ENCODE measurements at places on chromosomes 2 and 18.
A peak's percentile ranks its signal among the peaks of the same experiment; 100 is the strongest.

GRCh38 chr2:130388221-130388907, 32.5 kb downstream of the PTPN18 start:
- DNase-seq: no peak

DNA sequence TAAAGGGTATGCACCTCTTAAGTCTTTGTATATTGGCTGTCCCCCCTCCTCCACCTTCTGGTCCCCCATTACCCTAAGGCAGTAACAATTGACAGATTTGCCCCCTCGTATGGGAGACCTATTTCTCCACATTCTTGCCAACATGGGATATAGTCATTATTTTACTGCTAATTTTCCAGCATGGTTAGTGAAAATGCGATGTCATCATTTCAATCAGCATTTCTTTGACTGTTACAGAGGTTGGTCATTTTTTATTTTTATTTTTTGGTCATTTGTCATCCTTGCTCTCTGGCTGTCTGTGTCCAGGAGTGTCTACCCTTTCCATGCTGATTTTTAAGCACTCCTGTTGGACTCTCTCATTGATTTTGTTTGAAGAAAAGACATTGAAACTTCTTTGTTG, 45.4 kb upstream of the SPP2 start:
- no peak for DNase-seq

DNA sequence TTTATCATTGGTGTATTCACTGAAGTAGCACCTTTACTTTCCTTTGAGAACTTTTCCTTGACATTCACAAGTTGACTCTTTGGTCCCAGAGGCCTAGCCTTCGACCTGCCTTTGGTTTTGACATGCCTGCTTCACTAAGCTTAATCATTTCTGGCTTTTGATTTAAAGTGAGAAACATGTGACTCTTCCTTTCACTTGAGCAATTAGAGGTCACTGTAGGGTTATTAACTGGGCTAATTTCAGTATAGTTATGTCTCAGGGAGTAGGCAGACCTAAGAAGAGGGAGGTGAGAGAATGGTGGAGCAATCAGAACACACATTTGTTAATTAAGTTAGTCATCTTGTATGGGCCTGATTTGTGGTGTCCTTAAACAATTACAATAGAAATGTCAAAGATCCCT, 1040.7 kb upstream of the SLC39A10 start:
- DNase-seq: no peak

GRCh38 chr2:218858671-218859555, 692 bp upstream of the WNT6 start:
- no peak for DNase-seq

- DNase-seq: no peak
These were observed 239.6 kb downstream of the MREG start for GRCh38 chr2:215773728-215774127.

GRCh38 chr18:56473400-56474024, 164.9 kb downstream of the TXNL1 start:
- DNase-seq: no peak

DNA sequence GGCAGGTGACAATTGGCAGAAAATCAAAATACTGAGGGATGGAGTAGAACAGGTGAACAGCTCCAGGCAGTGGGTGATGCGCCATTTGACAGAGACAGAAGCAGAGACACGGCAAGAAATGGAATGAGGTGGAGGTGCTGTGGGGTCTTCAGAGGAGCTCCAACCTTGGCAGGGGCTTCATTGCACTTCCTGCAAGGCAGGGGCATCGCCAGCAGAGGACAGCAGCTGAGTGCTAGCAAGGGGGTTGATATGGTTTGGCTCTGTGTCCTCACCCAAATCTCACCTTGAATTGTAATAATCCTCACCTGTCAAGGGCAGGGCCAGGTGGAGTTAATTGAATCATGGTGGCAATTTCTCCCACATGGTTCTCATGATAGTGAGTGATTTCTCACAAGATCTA, 42.8 kb downstream of the CCDC68 start:
- peak; percentile 12 for DNase-seq

DNA sequence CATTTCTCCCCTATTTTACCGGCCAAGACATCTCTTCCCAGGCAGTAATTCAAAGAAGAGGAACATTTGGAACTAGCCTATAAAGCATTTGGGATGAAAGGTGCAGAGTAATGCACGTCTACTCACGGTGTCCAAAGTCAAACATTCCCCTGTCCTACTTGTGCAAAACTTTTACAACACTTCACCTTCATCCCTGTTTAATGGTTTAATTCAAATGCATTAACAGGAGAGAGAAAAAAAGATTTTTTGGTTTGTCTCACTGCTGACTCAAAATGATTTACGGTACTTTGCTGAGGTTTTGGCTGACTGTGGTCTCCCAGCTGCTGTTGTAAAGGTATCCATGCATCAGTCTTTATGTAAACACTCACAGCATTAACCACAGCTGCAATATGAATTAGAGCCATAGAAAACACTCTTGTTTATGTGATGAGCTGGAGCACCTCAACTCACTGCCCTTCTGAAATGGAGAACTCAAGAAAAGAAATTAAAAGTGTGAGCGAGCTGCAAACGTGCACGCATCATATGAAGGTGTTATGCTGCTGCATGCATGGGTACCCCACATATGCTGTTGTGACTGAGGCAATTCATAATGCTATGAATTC, 220.5 kb downstream of the PIEZO2 start:
- no peak for DNase-seq

GRCh38 chr18:35862119-35862640, 110.3 kb upstream of the RMP24 start:
- DNase-seq: peak; percentile 83

DNA sequence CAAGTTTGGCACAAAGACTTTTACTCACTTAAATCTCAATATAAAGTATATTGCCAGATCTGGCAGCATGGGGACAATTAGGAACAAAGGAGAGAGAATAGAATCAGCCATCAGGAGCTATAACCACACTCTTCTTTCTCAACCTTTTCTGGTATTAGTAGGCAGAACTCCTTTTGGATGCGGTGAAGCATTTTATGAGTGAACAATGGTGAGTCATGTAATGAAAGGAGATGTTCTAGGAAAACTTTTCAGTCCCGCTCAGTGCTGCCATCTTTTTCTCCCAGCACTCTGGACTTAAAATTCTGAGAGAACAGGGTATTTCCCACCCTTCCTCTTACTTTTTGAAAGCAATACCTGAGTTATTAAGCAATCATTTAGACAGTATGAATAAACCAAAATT, 32.2 kb downstream of the PLEKHA3 start:
- no peak for DNase-seq

GRCh38 chr2:45256867-45257641, 247.8 kb upstream of the SIX2 start:
- DNase-seq: no peak
